ENCODE measurements at places on chromosomes 16 and 17.

GRCh38 chr16:23027386-23027785 lies 121.9 kb downstream of the USP31 start:
- DNase-seq = no peak

DNA sequence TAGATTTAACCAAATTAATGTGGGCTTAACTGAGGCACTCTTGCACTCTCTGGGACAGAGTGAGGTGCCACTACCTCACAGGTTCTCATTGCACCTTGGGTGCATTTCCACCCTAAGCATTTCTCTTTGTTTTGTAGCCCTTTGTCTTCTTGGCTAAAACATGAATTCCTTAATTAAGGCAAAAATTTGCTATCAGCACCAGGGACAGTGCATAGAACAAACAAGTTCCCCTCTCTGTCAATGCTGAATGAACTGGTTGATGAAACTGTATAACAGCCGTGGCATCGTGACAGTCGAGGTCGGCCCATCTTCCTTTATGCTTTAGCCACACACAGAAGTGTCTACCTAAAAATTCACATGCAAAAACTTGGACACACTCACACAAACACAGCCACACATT lies 74.8 kb downstream of the HS3ST2 start:
- DNase-seq = no peak

GRCh38 chr16:10566613-10567012 lies 13.8 kb downstream of the EMP2 start:
- DNase-seq = no peak

GRCh38 chr16:29126616-29127015 lies 141.8 kb downstream of the LAT start:
- DNase-seq = no peak

GRCh38 chr17:78046923-78047322 lies 81.6 kb downstream of the TMC6 start:
- DNase-seq = no peak

DNA sequence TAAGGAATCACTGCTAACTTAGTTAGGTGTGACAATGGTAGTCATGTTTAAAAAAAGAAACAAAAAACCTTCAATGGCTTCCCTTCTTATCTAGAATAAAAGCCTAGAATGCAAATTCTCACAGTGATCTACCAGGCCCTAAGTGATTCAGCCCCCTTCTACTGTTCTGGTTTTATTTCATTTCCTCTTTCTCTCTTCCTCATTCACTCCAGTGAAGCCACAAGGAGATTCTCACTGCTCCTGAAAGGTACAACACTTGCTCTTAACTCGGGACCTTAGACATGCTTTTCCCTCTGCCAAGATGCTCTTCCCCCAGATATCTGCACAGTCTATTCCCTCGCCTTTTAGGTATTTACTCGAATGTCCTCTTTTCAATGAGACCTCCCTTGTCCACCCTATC lies 3.7 kb downstream of the PIGS start:
- DNase-seq = no peak

GRCh38 chr16:85639529-85640253 lies 26.6 kb downstream of the GSE1 start:
- DNase-seq = no peak

GRCh38 chr17:320809-321385 lies 31.7 kb downstream of the RPH3AL start:
- DNase-seq = no peak
